Activated naive CD8-positive, alpha-beta T cell treated with anti-CD3 and anti-CD28 coated beads for 36 hours (primary cell): ENCODE measurements at places on chromosomes 11 and 22. TPM values are rescaled to one million over a fixed set of nuclear protein-coding genes. Genes with fewer than 3 reads are reported as not detected.

Gene ART1
- total RNA-seq, result not detected

DNA sequence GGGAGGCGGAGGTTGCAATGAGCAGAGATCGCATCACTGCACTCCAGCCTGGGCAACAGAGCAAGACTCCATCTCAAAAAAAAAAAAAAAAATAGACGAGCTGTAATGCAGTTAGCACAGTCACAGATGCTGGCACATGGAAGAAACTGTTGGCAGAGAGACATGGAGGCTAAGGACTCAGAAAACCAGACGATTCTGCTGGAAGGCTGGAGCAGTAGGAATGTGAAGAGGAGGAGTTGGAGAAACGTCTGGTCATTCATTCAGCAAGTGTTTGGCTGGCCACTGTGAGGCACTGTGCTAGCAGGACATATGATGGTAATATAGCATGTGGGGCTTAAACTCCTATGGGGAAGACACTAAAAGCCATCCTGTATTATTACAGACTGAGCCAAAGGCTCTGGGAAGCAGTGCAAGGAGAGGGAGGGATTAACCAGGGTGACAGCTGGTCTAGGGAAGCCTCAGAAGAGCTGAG lies 5.0 kb downstream of the UQCR10 start:
- no peak for DNase-seq

DNA sequence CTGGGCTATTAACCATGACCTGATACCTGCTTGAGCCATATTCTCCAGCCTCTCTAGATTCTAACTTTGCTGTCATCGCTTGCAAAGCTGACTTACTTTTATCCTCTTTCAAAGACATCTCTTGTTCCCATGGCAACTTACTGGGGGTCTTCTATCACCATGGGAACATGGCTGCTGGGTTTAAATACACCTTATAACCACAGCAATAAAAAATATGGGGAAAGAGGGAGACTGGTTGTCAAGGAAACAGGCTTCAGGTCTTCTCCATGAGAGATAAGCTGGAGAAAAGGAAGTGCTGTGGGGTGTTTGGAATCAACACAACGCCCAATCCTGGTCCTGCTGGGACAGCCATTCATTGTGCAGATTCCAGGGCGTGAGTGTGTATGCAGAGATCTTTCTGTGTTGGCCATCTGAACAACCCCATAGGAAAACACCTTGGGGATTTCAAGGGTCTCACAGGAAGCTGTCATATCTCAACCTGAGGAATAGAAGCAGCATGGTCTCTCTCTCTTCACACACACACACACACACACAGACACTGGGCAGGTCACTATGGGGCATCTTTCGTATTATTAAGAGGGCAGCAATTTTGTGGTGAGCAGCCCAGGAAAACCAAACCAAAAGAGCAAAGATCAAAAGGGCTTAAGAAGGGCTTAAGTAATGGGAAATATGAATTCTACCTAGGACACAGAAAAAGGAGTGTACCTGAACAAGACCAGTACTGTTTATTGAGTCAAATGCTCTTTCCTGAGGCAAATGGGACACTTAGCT lies 344.7 kb upstream of the NCAM1 start:
- DNase-seq, result no peak

Gene SAA1
- total RNA-seq, result not detected

DNA sequence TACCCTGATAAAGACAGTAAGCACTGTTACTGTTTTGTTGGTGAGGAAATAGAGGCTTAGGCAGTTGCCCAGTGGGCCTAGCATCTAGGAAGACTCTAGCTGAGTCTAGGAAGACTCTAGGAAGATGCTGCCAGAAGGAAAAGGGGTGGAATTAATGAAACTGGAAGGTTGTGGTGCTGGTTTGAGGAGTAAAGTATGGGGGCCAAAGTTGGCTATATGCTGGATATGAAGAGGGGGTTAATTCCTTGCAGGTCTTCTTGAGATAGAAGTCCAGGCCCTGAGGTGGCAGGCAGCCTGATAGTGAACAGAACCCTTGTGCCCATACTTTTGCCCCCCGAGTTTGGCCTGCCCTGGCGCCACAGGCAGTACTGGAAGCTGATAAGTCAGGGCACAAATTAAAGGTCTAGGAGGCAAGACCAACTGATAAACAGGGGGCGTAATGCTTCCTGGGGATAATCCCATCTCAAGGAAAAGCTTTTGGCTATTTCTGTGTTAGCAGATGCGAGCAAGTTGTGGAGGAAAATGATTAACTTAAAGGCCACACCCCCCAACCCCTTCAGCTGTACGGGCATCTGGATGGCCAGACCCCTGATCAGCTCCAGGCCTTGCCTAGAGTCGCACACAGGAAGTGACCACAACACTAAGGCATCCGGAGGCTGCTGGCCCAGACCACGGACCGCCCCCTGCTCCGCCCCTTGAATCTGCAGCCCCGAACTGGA lies 3.1 kb downstream of the ILK start:
- peak; percentile 67 for DNase-seq

Gene OR8G1
- not detected for total RNA-seq

Gene MTNR1B
- not detected for total RNA-seq

DNA sequence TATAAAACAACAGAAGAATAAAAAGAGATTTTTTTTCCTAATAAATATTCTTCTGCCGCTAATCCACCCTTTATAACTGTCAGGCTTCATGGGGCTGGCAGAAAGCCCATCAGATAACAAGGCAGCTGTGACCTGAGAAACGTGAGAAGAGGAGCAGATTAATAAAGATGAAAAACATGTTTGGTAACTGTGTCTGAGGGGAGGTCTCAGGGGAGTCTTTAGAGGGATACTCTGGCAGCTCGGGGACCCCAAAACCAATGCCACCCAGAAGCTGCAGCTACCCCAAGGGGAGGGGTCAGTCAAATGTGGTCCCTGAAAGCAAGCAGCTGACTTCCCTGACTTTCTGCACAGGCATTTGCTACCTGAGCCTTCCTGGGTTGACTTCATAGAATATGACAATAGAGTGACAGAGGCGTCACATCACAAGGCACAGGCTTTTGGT lies 48.4 kb upstream of the POU2AF1 start:
- no peak for DNase-seq

Gene ENTHD1
- 0.39 TPM for total RNA-seq

GRCh38 chr11:4782454-4782853 lies 12.7 kb upstream of the OR51F1 start:
- DNase-seq, result no peak

- no peak for DNase-seq
Observed at GRCh38 chr11:115896084-115896483, 391.9 kb upstream of the CADM1 start.

Gene TEAD1
- total RNA-seq, result 0.68 TPM

Gene BRSK2
- 0.97 TPM for total RNA-seq

Gene OR51D1
- total RNA-seq, result not detected

DNA sequence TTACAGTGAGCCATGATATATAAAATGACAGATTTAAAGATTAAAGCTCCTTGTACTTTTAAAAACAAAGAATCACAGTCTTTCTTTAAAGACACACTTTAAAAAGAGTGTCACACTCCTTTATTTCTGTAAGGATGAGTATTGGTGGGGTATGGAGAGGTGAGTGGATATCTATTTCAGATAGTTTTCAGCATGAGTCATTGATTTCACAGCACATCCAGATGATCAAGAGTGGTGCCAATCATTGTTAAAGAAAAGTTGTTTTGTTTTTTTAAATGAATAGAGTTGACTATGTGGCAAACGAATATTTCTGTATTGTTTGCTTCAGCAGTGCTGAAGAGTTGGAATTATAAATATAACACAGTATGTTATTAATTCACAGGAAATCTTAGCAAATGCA lies 52.5 kb downstream of the FAR1 start:
- no peak for DNase-seq

DNA sequence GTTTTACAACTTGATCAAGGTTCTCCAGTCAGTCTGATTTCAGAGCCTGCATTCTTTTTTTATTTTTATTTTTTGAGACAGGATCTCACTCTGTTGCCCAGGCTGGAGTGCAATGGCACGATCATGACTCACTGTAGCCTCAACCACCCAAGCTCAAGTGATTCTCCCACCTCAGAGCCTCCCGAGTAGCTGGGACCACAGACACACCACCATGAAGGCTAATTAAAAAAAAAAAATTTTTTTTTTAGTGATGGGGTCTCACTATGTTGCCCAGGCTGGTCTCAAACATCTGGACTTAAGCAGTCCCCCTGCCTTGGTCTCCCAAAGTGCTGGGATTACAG lies 117.2 kb upstream of the NAV2 start:
- no peak for DNase-seq

DNA sequence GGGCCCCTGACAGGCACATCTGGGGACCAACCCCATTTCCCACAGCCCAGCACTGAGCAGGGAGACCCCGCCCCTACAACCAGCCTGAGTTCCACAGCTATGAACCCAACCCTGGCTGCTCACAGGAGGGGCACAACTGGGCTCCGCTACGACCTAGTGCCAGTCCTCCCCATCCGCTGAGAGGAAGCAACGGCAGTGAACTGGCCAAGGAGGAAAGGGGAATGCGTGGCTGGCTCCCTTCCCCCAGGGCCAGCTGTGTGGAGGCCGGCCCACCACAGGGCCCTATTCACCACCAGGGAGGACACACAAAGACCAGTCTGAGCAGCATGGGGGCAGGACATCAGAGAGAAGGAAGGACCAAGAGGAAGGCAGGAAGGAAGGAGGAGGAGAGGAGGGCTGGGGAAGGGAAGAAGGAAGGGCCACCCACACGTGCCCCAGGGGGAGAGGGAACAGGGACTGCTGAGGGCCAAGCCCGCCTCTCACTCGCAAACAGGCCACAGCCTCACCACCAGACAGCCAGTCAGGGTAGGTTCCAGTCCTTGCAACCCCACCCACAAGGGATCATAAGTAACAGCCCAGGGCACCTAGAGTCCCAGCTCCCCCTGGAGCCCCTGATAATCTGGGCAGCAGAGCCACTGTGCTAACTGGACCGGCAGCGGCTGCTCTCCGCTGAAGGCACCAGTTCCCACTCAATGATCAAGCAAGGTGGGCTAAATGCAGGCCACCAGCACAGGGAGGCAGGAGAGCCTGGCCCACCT lies 8.5 kb upstream of the GAL3ST1 start:
- DNase-seq, result no peak

DNA sequence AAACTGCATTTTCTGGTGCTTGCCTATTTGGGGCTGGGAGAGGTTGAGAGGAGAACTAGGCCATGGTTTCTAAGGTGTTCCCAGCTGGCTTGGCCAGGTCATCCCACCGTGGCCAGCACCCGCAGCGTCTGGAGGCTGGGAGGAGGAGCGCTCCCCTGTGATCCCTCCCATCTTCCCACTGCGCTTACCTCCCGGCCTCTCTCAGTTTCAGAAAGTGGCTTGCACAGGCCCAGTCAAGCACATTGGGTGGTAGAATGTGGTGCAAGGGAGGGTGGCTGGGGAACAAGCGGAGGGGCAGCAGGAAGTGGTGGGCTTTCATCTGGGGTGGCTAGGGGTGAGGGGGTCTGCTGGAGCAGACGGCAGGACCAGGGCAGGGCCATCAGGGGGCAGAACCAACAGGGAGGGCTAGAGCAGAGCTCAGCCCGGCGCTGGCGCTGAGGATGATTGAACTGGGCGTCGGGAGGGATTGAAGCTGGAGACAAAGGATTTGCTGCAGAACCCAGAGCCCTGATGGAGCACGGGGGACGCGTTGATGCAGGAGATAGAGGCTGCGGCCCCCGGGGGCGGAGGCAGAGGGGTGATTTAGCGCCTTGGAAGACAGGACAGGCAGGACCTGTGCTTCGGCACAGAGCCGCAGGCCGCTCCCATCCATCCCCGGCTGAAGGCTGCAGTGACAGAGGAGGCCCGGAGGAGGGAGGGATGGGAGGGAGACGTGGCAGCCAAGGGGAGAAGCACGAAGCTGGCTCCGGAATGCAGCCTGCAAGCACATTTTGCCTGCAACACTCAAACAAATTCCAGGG lies 76.0 kb downstream of the TRIM29 start:
- DNase-seq, result no peak

Gene IL18BP
- total RNA-seq, result 6.9 TPM

- DNase-seq, result no peak
Observed at GRCh38 chr11:69922596-69923111, 103.4 kb upstream of the FGF3 start.

Gene HOATZ
- total RNA-seq, result not detected

DNA sequence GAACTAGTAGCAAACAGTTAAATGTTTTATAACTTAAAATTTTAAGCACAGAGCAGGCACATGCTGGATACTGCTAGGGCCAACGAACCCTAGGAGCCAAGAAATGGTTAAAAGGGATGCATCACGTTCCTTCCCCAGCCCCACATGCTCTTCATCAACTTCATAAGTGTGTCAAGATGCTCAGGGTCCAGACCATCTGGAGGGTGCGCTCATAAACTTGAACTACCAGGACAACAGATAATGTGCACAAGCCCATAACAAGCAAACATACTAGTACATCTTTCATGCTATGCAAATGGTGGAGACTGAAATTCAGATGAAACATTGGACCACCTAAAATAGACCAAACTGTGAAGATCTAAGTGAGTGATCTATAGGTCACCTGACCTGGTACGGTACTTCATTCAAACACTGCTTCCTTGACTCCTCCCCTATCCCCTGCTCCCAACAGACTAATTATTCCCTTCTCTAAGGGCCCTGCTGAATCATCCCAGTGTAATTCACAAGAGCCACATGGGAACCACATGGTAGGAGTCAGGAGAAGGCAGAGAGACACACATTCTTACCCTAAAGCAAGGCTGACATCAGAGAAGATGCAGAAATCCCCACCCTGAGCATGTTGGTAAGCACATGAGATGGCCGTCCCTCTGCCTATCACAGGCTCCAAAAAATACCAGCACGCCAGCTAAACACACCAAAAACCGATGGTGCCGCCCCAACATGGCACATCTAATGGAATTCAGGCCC lies 83.9 kb downstream of the ETS1 start:
- peak; percentile 45 for DNase-seq

- no peak for DNase-seq
Observed at GRCh38 chr11:112706863-112707262, 254.4 kb upstream of the NCAM1 start.

GRCh38 chr11:119747868-119748660 lies 19.1 kb upstream of the NECTIN1 start:
- DNase-seq, result no peak

DNA sequence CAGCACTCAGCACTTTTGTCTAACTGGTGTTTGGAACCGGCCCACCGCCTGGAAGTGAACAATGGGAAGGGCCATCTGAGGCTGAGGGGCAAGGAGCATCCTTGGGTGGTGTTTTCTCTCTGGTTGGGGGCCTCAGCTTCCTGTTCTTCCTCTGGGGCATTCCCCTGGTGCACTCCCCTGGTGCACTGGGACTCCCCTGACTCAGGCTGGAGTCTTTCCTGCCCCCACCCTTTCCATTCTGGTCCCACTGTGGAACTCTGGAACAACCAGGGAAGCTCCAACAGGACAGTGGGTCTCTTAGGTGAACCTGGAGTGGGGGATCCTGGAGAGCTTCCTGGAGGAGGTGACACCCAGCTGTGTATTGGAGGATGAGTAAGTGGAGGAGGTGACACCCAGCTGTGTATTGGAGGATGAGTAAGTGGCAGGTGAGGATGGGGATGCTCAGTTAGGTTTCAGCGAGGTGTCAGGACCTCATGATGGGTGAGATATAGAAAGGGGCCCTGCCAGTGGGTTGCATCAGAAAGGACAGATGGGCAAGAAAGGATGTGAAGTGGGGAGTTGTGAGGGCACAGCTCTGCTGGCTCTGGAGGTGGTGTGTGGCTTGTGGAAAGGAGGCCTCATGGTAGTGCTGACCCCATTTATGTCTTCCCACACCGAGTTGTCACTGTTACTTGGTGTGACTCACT lies 132.1 kb downstream of the OSBP2 start:
- DNase-seq, result peak; percentile 13
